ENCODE measurements at places on chromosomes 5 and 9. TPM values are rescaled to one million over a fixed set of nuclear protein-coding genes. Genes with fewer than 3 reads are reported as not detected.
A peak's percentile ranks its signal among the peaks of the same experiment; 100 is the strongest.

WNK2 gene
- 345 TPM for total RNA-seq

- no peak for DNase-seq
Observed at GRCh38 chr5:122140900-122141299, 11.6 kb downstream of the ZNF474 start.

IFNB1 gene
- total RNA-seq, result not detected

ZNF474 gene
- 0.29 TPM for total RNA-seq

GRCh38 chr5:148201151-148201550 lies 1.7 kb upstream of the SPINK6 start:
- no peak for DNase-seq

DNA sequence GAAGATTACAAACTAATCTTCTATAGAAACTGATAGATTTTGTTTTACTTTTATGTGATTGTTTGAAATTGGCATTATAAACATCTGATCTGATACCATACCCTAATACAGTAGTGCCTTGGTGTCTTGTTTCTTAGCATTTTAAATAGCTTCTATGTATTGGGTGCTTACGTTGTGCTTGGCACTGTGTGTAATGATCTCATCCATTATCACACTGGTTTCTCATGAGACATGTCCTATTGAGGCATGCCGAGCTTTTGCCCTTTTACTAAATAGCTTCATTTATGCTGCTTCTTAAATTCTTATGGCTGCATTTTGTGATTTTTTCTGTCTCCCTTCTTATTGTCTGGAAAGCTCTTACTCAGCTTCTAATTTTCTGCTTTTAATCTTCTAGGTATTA lies 48.2 kb upstream of the TLR4 start:
- DNase-seq, result no peak

GRCh38 chr9:71052287-71052686 lies 69.1 kb downstream of the TRPM3 start:
- no peak for DNase-seq

DNA sequence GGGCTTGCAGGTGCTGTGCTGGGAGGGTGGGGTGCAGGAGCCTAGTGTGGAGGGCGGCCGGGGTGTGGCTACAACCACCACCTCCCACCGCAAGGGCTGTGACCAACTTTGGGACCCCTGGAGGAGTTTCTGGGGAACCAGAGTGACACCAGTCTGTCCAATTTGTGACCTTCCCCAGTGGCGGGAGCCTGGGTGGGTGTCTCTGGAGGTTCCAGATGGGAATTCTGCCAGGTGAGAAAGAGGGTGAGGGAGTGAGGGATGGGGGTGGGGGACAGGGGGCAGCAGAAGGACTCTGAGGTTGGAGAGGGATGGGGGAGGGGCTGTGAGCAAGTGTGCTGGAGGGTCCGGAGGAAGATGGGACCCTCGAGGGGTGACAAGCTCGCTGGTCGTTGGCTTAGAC lies 4.2 kb upstream of the CACNA1B start:
- no peak for DNase-seq

GRCh38 chr9:136050266-136050700 lies 44.8 kb downstream of the NACC2 start:
- no peak for DNase-seq

PCDHB10 gene
- 5.5 TPM for total RNA-seq

DNA sequence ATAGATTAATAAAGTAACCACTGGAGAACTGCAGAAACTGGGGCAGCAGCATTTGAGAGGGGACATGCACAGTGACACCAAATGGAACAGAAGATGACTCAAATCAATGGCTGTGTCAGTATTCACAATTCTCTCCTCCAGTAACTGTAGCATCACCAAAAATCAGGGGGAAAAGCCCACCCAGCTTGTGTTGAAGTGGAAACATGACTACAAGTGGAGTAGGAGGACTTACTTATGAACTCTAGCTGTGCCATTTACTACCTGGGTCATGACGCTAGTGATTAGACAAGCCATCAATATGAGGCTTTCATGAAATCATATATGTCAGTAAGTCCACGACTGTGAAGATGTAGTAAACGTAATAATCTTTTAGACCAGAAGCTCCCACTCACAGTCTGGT lies 199.8 kb upstream of the PTGER4 start:
- DNase-seq, result no peak

DNA sequence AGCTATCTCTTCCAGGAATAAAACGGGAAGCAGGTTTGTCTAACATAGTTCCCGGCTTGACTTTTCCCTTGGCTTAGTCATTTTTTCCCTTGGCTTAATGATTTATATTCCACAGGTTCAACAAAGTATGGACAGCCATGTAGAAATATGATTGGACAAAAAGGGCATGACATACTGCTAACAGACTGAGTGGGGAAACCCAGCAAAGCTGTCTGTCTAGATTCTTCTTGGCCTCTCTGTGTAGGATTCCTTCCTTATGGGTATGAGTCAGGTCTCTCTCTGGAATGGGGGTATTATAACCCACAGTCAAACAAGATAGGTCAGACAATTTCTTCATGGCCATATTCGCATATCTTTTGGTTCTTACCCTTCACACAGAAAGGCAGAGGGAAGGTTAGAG lies 5.7 kb upstream of the MTAP start:
- no peak for DNase-seq

DNA sequence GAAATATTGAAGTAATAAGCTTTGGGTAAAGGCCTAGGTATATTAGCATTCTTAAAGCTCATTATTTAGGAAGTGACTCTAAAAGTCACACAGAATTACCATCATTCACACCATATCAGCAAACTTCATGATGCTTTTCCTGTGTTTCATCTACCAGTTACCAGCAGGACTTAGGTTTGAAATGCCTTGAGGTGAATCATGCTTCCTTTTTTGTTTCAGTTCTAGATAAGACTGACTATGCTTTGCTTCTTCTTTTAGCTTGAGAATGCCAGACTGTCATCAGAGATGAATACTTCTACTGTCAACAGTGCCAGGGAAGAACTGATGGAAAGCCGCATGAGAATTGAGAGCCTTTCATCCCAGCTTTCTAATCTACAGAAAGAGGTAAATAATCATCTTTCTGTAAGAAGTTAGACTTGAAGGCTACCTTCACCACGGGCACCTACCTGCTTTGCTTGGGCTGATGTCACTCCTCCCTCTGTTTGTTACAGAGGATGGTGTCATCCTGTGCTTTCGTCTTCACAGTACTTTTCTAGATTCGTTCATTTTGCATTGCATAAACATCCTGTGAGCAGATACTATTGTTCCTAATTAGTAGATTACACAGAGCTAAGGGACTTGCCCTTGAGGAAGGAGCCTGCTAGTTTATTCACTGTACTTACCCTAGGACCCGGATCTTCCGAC lies 34.7 kb downstream of the LMNB1 start:
- no peak for DNase-seq

DNA sequence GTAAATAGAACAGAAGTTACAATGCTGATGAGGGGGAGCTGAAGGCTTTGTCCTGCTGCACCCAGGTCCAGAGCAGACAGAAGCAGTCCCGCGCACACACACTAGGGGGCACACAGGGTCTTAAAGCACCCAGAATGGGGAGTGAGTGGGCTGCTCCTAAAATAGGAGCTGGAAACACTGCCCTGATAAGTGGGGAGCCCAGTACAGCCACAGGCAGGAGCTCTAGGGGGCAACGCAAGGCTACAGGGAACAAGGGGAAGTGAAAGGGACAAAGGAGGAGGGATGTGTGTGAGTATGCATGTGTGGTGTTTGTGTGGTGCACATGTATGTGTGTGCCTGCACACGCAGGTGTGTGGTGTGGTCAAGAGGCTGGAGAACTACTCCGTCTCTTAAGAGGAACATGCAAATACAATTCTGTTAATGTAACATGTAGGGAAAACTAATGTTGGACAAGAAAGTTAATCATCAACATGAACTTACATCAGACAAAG lies 191.5 kb downstream of the ROR2 start:
- peak; percentile 54 for DNase-seq

DNA sequence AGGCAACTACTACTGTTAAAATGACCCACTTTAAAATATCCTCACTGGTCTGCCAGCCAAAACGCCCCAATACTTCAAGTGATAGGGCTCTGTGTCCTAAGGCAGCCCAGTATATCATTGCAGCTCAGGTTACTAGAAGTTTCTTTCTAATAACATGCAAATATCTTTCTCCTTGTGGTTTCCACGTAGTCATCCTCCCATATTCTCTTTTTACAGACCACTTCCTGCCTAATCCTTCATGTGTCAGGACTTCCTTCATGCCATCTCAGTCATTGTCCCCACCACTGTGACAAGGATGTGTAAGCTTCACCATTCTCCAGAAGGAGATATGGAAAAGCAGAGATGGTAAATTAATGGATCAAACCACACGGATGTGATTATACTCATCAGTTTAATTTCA lies 813.7 kb downstream of the MAT2B start:
- no peak for DNase-seq

C5orf34 gene
- total RNA-seq, result 4.8 TPM
